ENCODE measurements at places on chromosomes 11 and 22.

DNA sequence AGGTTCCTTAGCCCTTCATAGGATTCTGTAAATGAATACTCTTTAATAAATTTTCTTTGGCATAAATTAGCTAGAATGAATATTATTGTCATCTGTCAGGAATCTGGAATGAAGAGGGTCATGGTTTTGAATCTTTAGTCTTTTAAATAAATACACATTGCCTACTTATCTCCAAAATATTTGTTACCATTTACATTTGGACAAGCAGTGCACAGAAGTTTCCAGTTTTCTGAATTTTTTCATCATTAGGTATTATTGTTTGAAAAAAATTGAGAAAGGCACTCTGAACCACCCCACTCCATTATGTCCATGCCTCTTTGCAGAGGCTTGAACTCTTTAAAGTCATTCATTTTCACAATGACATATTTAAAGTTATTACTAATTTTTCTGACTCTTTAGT, 549.0 kb upstream of the LUZP2 start:
- H3K27ac ChIP-seq, result no peak overlapping the region
- no peak overlapping the region for H3K4me3 ChIP-seq
- ATAC-seq, result no peak
- H3K27me3 ChIP-seq, result no peaks in the 10 kb centered on the region
- no peaks in the 10 kb centered on the region for H3K36me3 ChIP-seq

- H3K27me3 ChIP-seq, result no peaks in the 10 kb centered on the region
- peaks cover 24% of the 10 kb centered on the region for H3K4me1 ChIP-seq
- no peak overlapping the region for H3K4me3 ChIP-seq
- ATAC-seq, result no peak
Measured at GRCh38 chr11:125337836-125338834, 157.9 kb downstream of the FEZ1 start.

DNA sequence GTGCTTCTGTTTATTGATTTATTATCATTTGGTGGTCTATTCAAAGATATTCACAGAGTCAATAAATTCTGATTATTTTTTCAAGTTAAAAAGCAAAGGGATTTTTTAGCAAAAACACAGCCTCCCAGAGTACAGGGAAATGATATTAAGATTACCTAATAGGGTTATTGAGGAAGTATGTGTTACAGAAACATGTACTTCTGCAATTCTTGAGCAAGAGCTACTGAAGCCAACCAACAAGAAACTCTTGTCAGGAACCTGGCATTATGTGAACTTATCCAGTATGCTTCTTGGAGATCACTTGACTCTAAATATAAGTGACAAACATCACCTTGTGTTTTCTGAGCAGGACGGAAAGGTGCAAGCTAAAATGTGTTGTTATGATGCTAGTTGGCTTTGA, 42.0 kb upstream of the CARD18 start:
- H3K4me3 ChIP-seq, result no peak overlapping the region
- H3K4me1 ChIP-seq, result peaks cover 10% of the 10 kb centered on the region
- H3K36me3 ChIP-seq, result no peaks in the 10 kb centered on the region
- H3K27me3 ChIP-seq, result no peaks in the 10 kb centered on the region
- no peak for ATAC-seq

DNA sequence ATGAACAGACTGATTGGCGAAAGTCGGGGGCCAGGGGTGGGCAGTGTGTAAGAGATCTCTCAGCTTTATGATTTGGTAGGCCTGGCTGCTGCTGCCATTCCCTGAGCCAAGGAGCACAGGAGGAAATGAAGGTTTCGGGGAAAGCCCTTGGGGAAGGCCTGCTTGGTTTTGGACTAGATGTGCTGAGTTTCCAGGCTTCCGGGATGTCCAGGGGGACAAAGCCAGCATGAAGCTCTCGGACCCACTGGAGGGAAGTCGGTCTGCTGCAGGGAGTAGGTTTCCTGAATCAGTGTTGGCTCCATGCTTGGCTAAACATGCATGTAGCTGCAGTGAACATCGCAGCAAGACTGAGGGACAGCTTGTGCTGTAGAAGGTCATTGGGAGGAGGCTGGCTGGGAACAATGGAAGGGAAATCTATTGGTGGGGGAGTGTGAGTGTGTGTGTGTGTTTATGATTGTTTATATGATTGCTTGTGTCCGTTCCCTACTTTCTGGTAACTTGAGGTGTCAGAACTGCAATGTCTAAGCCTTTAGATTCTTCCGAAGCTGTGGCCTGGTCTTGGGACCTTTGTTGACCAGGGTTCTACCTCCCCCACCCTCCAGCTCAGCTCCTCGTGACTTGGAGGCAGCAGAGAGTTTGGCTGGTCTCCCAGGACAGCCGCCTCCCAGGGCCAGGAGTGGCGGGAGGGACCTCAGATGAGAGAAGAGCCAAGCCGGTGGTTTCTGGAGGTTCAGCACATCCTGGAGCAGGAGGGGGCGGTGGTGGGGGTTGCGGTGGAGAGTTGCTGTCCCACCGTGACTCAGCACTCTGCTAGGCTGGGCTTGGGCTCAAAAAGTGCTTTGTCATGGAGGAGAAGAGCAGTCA, 4.0 kb upstream of the FTH1 start:
- peak; percentile 87 for ATAC-seq
- no peaks in the 10 kb centered on the region for H3K27me3 ChIP-seq
- peaks cover 58% of the 10 kb centered on the region for H3K4me1 ChIP-seq
- no peaks in the 10 kb centered on the region for H3K36me3 ChIP-seq

- H3K27ac ChIP-seq, result no peak overlapping the region
- no peak for ATAC-seq
Measured at GRCh38 chr11:95483339-95483738, 252.3 kb upstream of the SESN3 start.

DNA sequence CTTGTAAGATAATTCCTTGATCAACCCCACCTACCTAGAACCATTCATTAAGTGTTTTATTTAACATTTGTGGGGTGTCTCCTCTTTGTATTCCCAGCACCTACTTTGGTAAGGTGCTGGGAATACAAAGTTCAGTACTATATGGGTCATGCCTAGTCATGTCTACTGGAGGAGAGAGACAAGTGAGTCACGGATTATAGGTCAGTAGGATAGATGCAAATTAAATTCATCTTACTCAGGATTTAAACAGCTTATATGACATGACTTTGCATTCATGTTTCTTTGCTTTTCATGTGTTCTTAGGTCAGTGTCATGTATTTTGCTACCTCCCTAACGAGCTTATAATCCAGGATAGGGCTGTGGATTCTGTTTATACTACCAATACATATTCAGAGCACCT, 3.4 kb upstream of the FADS1 start:
- ATAC-seq, result no peak
- H3K4me1 ChIP-seq, result no peaks in the 10 kb centered on the region
- no peak overlapping the region for H3K4me3 ChIP-seq
- no peaks in the 10 kb centered on the region for H3K27me3 ChIP-seq
- no peak overlapping the region for H3K27ac ChIP-seq
- no peaks in the 10 kb centered on the region for H3K36me3 ChIP-seq

GRCh38 chr11:31555938-31556337, 46.4 kb downstream of the ELP4 start:
- no peak for ATAC-seq
- no peaks in the 10 kb centered on the region for H3K27me3 ChIP-seq

GRCh38 chr11:11332141-11332710, 20.8 kb downstream of the CSNK2A3 start:
- H3K4me3 ChIP-seq, result no peak overlapping the region
- H3K4me1 ChIP-seq, result no peaks in the 10 kb centered on the region
- ATAC-seq, result no peak
- no peak overlapping the region for H3K27ac ChIP-seq

DNA sequence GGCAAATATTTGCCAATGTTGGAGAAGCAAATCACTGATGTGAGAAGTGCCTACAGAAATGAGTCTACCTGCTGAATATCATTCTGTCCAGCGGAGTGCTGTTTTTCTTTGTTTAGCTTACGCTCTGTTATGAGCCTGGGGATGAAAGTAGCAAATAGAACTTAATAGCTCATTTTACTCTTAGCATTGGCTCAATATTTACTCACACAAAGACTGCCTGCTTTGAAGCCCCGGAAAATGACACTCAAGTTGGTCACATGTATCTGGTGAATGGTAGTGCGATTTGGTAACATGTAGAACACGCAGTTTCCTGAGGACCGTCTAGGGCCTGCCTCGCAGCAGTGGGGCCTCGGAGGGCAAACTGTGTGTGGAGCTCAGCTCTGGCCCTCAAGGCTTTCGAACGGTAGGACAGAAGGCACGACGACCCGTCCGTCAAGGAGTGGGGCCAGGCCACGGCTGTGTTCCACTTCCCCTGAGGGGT, 38.9 kb downstream of the TBC1D22A start:
- peaks cover 54% of the 10 kb centered on the region for H3K36me3 ChIP-seq
- no peak for ATAC-seq
- no peak overlapping the region for H3K4me3 ChIP-seq
- H3K27me3 ChIP-seq, result no peaks in the 10 kb centered on the region

GRCh38 chr11:39542460-39542859, 1917.0 kb downstream of the LRRC4C start:
- no peaks in the 10 kb centered on the region for H3K4me1 ChIP-seq
- H3K27ac ChIP-seq, result no peak overlapping the region
- no peaks in the 10 kb centered on the region for H3K36me3 ChIP-seq
- no peak for ATAC-seq

DNA sequence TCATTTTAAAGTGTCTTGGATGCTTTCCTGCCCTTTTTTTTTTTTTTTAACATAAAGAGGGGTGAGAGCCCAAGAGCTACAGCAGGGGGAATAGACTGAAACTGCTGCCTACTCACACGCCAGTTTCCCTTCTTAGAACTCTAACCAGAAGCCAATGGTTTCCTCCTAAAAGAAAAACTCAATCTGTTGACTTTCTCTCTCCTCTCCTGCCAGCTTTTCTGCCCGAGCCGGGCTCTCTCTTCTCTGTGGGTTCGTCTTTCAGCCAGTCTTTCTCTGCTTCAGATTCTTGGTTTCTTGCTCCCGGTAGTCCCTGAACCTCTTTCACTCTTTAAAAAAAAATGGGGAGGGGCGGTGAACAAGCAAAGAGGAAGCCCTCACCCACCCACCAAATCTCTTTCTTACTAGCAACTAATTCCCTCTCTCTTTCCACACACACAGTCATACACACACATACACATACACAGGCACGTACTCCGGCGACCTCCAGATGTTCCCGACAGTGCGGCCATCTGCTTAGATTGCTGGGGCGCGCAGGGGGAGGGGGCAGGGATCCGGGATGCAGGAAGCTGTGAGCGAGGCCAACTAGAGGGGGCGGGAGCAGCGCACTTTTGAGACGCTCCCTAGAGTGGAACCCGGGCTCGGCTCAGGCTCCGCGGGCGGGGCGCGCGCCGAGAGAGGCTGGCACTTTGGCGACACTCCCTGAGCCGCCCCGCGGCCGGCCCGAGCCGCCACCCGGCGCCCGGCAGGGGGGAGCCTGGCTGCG, 444 bp upstream of the TSKU start:
- ATAC-seq, result peak; percentile 89
- H3K27ac ChIP-seq, result peak overlapping the region; percentile 89
- no peaks in the 10 kb centered on the region for H3K27me3 ChIP-seq
- peak overlapping the region; percentile 48 for H3K4me3 ChIP-seq

DNA sequence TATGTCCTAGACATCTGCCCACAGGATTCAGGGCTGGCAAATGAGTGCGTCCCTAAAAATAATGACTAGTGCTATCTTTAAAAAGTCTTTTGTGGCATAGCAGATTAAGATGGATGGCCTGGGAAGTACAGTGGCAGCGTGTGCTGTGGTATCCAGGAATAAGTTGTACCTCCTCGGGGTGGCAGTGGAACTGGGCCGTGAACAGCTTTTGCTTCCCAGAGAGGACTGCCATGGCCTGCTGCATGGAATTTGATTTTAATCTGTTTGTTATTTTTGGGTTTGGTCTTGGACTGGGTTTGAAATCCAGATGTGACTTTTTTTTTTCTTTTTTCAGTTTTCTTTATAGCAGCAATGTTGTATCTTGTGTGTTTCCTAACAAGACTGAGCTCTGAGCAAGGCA, 71.3 kb upstream of the PARVG start:
- no peak overlapping the region for H3K4me3 ChIP-seq
- H3K27me3 ChIP-seq, result no peaks in the 10 kb centered on the region
- ATAC-seq, result no peak
- no peaks in the 10 kb centered on the region for H3K36me3 ChIP-seq
- peaks cover 8% of the 10 kb centered on the region for H3K4me1 ChIP-seq

DNA sequence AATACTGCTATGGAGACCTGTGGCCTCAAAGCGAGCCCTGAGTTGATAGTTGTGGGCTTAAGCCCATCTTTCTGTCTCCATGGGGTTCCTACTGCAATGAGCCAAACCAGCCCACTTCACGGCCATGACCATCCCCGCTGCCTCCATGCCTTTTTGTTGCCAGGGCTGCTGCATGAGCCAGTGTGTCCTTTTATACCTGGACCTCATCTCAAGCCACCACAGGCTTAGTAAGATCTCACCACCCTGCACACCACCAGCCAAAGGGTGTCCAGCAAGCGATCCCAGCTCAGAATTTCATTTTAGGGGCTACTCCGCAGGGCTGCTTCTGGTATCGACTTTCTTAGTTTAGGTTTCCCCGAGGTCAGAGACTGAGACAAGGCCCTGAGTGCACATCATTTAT, 8.3 kb downstream of the TP53AIP1 start:
- no peak overlapping the region for H3K4me3 ChIP-seq
- H3K4me1 ChIP-seq, result no peaks in the 10 kb centered on the region
- no peak for ATAC-seq
- H3K36me3 ChIP-seq, result no peaks in the 10 kb centered on the region
- peaks cover 10% of the 10 kb centered on the region for H3K27me3 ChIP-seq

DNA sequence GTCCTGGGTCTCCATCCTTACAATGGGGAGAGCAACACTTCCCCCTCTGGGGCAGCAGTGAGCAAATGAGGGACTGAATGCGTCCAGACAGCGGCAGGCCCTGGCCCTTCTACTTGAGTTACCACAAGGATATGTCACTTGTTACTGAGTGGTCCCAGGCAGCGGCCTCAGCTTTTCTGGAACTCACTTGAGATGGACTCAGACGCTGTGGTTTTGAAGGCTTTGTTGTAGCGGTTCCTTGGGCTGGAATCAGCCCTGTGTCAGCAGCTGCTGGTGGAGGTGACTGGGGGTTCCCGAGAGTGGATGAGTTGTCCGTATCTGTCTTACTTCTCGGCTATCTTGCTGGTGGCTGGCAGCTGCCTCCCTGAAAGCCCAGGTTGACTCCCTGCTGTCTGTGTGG, 77.0 kb downstream of the MICAL2 start:
- H3K4me3 ChIP-seq, result no peak overlapping the region
- no peak for ATAC-seq
- peaks cover 9% of the 10 kb centered on the region for H3K4me1 ChIP-seq
- H3K27me3 ChIP-seq, result no peaks in the 10 kb centered on the region
- H3K36me3 ChIP-seq, result no peaks in the 10 kb centered on the region
- H3K27ac ChIP-seq, result peak overlapping the region; percentile 57

DNA sequence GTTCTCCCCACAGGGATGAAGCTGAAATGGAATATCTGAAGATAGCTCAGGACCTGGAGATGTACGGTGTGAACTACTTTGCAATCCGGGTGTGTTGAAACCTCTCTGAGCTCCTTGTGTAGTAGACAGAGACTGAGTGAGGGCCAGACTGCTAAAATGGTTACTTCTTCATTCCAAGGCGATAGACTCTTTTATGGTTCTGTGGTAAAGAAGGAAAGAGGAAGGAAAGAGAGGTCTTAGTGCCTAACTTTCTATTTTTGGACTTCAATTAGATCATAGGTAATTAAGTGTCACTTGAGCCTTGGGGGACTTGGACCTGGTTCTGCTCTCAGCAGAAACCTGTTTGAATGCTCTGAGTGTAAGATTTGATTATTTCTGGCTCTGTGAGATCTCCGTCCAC, 54.7 kb downstream of the NF2 start:
- ATAC-seq, result no peak
- no peak overlapping the region for H3K4me3 ChIP-seq
- H3K36me3 ChIP-seq, result peaks cover 93% of the 10 kb centered on the region
- no peak overlapping the region for H3K27ac ChIP-seq
- no peaks in the 10 kb centered on the region for H3K27me3 ChIP-seq

- H3K4me1 ChIP-seq, result peaks cover 8% of the 10 kb centered on the region
- H3K27me3 ChIP-seq, result no peaks in the 10 kb centered on the region
- no peak overlapping the region for H3K27ac ChIP-seq
- no peak for ATAC-seq
Measured at GRCh38 chr11:57316017-57316416, 8.7 kb downstream of the TNKS1BP1 start.

Measured in gastroesophageal sphincter (tissue), 4 donors.